Stimulated activated CD8-positive, alpha-beta memory T cell treated with anti-CD3 and anti-CD28 coated beads, Interleukin-4, amount 100 ng/mL, for 4 hours (primary cell): ENCODE measurements at places on chromosomes 1 and 21.

DNA sequence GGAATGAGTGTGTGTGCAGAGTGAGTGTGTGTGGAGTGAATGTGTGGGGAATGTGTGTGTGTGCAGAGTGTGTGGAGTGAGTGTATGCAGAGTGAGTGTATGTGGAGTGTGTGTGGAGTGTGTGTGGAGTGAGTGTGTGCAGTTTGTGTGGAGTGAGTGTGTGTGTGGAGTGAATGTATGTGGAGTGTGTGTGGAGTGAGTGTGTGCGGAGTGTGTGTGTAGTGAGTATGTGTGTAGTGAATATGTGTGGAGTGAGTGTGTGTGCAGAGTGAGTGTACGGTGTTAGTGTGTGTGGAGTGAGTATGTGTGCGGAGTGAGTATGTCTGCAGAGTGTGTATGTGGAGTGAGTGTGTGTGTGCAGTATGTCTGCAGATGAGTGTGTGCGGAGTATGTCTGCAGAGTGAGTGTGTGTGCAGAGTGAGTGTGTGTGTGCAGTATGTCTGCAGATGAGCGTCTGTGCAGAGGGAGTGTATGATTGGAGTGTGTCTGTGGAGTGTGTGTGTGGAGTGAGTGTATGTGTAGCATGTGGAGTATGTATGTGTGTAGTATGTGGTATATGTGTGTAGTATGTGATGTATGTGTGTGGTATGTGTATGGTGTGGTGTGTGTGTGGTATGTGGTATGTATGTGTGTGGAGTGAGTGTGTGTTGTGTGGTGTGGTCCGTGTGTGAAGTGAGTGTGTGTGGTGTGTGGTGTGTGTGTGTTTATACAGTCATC, 59.7 kb upstream of the CLDN14 start:
- DNase-seq, result no peak

DNA sequence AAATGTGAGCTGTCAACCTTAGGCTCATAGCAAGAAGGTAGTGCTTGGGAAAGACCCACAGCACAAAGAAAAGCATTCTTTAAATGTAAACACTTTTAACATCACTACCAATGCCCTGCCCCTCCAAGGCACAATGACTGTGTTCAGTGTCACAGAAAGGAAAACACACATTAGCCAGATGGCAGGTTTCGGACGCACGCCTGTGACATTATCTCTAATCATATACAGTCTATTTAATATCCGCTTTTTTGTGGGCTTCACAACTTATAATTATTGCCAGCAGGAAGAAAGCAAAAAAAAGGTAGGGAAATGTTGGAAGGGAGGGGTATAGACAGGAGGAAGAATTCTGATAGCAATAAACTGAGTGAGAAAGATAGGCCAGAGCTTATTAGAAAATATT, 112.4 kb upstream of the BEND5 start:
- DNase-seq, result no peak

DNA sequence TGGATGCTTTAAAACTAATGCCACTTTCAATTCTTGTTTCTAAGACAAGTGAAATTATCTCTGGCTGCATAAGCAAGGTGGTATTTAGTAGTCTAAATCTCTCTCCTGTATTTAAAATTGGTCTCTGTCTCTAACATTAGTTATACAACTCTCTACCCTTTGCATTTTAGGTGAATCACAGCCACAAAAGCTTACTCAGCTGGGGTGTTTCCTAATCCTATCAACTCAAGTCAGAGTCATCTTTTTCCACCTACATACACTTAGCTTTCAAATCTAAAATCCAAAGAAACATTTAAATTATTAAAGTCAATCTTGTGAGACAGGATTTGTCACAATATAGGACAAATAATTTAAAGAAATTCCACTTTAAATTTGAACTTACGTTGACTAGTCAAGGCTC, 255.1 kb upstream of the CXADR start:
- DNase-seq, result no peak

DNA sequence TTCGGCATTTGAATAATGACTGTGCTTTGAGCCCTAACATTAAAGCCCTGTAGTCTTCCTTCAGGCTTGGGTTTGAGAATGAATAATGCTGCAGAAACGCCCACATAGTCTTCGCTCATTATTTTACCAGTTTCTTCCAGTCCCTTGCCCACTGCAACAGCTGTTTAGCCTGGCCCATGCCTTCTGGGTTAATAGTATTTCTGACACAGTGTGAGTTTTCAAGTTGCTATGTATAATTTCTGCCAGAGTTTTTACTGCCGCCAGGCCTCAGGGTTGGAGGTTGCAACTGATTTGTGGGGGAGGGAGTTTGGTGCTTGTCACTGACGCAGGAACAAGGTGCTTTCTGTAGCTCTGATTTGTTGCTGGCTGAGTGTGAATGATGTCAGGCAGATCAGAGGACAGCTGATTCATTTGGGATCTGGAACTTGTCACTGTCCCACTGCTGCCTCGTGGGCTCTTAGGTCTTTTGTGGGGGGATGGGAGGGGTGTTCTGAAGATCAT, 109.8 kb downstream of the MAST2 start:
- DNase-seq, result no peak

DNA sequence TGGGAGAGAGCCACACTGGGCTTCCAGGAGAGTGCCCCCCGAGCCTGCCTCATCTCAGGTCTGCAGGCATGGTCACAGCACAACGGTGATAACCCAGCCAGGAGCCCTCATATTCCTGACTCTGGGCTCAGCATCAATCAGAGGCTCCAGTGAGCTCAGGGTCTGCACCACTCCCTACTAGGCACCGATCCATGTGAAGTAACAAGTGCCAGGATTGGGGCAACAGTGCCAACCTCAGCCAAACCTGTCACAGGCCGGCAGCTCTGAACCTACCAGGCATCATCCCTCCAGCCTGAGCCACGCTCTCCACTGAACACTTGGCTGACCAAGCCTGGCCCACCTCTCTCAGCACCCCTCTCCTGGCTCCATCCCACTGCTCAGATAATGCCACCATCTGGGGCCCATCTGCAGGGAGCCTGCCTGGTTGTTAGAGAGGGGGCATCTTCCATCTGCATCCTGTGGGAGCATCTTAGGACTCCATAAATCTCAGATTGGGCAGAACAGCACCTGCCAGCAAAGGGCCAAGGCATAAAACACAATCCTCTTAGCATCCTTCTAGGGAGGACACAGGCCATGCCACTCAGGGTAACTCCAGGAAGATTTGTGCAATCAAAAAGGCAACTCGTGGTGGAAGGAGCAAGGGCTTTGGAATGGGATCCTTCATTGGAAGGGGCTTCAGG, 213.7 kb upstream of the CSF3R start:
- DNase-seq, result no peak

GRCh38 chr1:54794451-54795355, 6.4 kb downstream of the TTC22 start:
- DNase-seq, result no peak

DNA sequence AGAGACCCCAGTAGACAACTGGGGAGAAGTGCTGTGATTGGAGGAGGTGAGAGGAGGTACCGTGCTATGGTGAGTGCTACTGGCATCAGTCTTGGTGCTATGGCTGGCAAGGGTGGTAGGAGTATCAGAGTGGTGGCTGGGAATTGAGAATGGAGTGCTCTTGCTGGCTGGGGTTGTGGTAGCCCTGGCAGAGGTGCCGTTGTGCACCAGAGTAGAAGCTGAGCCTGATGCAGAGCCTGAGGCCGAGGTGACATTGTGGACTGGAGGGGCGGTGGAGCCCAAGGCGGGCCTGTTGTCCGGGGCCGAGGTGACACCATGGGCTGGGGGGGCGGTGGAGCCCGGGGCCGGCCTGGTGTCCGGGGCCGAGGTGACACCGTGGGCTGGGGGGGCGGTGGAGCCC, 14.6 kb downstream of the TRIM46 start:
- DNase-seq, result no peak

GRCh38 chr1:73756817-73757216, 441.2 kb downstream of the LRRIQ3 start:
- no peak for DNase-seq

GRCh38 chr1:63802109-63802508, 28.3 kb downstream of the ROR1 start:
- no peak for DNase-seq

DNA sequence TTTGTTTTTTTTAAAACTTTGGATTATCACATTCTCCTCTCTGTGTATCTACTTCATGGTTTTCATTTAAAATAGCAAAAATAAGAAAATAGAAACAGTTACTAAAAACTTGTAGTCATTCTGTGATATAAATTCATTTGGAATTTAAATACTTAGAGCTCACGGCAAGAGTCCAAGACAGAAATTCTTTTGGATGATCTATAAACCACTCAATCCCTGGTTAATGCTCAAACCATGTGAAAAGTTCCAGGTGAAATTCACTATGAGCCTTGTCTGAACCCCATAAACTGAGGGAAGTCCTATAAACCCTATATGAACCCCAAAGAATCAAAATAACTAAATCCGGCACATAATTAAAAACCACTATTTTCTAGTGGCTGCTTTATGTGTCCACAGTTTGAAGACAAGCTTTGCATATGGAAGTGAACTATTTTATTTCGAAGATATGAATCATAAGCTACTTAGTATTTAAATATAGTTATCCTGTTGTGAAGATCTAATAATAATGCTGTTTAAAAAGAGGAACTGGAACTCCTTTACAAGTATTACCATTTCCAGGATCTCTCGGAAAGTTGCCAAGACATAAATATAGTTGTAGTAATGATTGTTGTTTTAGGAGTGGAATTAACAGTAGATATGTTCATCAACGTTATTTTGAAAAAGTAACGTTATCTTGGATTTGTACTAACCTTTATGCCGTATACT, 163.5 kb downstream of the NFIA start:
- no peak for DNase-seq

- DNase-seq, result no peak
Measured at GRCh38 chr1:107251083-107251482, 110.2 kb downstream of the NTNG1 start.

DNA sequence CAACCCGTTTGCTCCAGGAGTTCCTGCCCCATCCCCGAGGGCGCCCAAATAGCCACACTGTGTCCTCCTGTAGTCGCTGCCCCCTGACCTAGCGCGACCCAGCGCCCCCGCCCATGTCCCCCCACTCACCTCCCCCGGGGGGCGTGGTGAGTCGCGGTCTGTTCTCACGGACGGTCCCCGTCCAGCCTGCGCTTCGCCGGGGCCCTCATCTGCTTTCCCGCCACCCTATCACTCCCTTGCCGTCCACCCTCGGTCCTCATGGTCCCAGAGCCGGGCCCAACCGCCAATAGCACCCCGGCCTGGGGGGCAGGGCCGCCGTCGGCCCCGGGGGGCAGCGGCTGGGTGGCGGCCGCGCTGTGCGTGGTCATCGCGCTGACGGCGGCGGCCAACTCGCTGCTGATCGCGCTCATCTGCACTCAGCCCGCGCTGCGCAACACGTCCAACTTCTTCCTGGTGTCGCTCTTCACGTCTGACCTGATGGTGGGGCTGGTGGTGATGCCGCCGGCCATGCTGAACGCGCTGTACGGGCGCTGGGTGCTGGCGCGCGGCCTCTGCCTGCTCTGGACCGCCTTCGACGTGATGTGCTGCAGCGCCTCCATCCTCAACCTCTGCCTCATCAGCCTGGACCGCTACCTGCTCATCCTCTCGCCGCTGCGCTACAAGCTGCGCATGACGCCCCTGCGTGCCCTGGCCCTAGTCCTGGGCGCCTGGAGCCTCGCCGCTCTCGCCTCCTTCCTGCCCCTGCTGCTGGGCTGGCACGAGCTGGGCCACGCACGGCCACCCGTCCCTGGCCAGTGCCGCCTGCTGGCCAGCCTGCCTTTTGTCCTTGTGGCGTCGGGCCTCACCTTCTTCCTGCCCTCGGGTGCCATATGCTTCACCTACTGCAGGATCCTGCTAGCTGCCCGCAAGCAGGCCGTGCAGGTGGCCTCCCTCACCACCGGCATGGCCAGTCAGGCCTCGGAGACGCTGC, 1.1 kb downstream of the HTR6 start:
- no peak for DNase-seq

- DNase-seq, result no peak
Measured at GRCh38 chr1:25341746-25342145, 3.6 kb downstream of the TMEM50A start.

DNA sequence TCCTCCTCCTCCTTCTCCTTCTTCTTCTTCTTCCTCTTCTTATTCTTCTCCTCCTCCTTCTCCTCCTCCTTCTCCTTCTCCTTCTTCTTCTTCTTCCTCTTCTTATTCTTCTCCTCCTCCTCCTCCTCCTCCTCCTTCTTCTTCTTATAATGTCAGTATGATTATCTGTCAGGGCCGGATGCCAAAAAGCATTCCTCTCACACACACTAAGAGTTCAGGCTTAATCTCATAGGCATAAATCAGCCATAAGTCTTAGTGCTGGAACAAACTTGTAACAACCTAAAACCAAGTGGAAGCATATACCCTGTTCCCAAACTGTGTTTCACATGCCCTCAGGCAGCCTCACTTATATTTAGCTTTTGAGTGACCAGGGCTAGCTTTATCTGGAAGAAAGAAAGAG, 240.3 kb downstream of the LMX1A start:
- DNase-seq, result no peak

DNA sequence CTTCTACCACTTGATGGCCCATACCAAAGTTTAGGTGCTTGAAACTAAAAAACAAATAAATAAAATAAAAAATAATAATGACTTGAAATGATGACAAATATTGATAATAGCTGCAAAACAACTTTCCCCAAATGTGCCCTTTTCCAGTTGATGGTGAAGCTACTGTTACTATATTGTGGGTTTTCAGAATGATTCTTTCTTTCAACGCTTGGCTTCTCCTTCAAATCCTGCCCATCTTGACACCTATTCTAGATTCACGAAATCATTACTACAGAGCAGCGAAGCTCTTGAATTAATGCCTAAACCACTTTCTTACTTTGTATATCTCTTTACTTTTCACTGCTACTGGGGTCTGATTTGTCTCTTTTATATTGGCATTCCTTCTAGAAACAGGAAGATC, 9.2 kb upstream of the C1orf141 start:
- no peak for DNase-seq

DNA sequence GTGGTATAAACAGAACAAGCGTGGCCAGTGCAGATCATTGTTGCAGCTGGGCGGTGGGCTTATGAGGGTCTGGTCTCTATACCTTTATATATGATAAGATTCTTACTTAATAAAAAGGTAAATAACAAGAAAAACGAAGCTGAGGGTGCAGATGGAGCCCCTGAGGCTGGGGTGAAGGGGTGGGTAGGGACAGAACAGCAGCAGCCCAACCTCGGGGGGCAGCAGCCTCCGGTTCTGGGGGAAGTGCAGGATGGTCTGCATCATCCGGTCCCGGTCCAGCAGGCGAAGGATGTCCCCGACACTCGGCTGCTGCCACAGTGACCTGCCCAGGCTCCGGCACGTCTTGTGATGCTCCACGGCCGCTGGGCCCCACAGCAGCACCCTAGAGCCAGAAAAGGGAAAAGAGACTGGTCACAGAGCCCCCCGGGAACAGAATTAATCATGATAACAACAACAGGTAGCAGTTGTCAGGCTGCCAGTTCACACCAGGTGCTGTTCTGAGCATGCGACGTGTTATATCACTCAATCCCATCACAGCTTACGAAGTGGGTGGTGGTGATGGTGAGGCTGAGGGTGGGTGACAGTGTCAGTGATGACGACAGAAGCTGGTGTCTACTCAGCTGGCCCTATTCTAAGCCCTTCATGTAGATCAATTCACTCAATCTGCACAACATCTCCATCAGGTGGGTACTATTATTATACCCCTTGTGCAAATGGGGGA, 35.5 kb downstream of the MRAP start:
- DNase-seq, result no peak

GRCh38 chr1:112496290-112496689, 12.5 kb upstream of the WNT2B start:
- no peak for DNase-seq

- DNase-seq, result no peak
Measured at GRCh38 chr1:107474877-107475612, 334.2 kb downstream of the NTNG1 start.
